ENCODE measurements at places on chromosomes 6 and 20.

DNA sequence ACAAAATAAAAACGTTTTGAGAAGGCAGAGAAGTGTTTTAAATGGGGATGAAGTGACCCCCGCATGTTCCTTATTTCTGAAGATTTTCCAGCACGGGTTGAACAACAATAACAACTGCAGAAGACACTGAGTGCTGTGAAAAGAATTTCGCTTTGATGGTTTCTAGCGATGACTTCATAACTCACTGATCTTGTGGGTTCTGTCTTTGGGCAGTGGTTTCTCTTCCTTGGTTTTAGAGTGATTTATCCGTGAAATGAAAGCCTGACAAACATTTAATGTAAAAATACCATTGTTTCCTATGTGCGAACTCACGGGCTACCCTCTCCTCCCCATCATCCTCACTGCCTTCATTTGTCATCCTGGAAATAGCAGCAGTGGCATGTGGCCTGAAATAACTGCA lies 793.9 kb downstream of the QKI start:
- DNase-seq, result no peak

DNA sequence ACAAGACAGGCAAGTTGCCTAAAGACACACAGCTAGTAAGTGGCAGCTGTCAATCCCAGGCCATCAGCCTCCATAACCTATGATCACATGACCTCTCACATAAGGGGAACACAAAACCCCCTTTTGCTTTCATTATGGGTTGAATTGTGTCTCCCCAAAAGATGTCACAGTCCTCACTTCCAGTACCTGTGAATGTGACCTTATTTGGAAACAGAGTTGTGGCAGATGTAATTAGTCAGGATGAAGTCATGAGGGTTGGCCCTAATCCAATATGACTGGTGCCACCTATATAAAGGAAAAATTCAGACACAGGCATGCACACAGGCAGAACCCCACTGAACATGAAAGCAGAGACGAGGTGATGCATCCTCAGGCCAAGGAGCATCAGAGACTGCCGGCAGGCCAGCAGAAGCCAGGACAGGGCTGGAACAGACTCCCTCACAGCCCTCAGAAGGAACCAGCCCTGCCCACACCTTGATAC lies 33.6 kb downstream of the GFOD1 start:
- no peak for DNase-seq

GRCh38 chr20:61161726-61162390 lies 90.2 kb upstream of the CDH4 start:
- DNase-seq, result no peak

DNA sequence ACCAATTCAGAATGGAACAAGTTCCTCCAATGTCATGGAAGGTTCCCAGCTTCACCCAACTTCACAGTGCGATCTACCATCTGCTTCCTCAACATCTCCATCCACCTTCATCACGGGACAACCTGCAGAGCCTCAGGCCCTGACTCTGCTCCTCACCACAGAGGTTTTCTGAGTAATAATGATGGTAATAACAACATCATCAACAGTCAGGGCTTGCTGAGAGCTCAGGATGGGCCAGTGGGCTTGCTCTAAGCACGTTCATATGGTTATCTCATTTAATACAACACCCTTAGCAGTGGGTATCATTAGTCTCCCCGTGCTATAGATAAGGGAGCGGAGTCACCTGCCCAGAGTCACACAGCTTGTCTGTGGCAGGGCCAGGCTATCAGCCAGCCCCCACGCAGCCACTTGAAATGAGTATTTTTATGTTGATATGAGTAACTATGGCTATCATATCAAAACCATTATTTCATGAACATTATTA lies 38.6 kb downstream of the PREX1 start:
- DNase-seq, result no peak

- no peak for DNase-seq
Measured at GRCh38 chr6:157486572-157486971, 105.6 kb downstream of the ZDHHC14 start.

GRCh38 chr6:24576447-24576846 lies 69.5 kb downstream of the KIAA0319 start:
- no peak for DNase-seq

DNA sequence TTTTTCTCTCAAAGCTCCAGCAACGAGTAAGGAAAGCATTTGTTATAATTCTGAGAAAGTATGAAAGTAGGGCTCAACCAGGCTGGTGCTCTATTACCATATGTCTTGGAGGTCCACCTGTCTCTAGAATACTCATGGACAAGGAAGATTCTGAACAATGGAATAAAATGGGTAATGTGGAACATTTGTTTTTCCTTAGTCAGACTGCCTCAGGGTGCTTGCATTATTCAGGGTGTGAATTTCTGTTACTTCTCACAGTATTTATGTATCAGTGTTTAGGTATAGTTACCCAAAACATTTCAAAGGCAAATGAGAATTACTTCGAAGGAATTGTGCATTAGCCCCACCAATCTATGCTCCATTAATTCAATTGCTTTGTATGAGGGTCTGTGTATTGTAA lies 586.2 kb upstream of the CITED2 start:
- DNase-seq, result no peak

DNA sequence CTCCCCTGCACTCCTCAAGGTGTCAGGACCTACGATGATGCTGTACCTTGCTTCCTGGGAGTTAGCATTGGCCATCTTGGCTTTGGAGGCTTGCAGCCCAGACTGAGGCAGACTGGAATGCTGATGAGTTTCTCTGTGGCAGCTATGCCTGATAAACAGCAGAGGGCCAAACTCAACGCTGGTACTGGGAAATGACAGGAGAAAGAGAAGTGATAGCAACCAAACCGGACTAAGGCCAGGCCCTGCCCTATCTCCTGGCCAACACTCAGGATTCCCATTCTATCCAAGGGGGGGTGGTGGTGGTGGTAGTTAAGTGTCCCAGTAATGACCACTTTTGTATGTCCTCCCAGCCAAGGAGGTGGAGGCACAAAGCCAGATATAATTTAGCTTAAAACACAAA lies 90.0 kb upstream of the DTNBP1 start:
- no peak for DNase-seq

GRCh38 chr6:4773181-4773580 lies 3.0 kb upstream of the CDYL start:
- DNase-seq, result no peak

- no peak for DNase-seq
Measured at GRCh38 chr6:21506126-21506525, 87.4 kb upstream of the SOX4 start.

DNA sequence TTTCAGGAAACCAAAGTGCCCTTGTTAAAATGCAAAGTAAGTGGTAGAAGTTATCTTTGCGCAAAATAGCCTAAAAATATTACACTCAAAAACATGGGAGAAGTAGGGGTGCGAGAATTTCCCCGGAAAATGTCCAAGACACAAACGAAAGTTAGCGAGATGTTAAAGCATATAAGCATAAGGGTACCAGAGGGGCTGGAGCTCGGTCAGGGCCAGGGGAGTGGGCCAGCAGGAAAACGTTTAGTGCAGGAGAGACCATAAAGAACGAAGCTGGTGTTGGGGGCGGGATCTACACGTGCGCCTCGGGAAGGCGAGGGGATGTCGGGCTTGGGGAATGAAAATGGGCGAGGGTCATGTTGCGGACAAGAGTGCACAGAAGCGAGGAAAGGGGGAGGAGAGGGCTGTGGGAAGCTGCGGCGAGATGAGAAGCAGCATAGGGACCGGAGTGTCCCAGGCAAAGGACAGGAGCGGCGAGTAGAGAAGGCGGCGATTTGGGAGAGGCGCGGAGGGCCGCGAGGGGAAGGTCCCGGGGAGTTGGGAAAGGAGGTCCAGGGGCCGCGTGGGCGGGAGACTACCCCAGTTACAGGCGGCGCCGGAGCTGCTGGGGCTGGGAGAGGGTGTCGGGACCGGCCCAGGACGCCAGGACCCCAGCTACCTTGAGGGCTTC lies 600 bp downstream of the XPO5 start:
- peak; percentile 69 for DNase-seq

DNA sequence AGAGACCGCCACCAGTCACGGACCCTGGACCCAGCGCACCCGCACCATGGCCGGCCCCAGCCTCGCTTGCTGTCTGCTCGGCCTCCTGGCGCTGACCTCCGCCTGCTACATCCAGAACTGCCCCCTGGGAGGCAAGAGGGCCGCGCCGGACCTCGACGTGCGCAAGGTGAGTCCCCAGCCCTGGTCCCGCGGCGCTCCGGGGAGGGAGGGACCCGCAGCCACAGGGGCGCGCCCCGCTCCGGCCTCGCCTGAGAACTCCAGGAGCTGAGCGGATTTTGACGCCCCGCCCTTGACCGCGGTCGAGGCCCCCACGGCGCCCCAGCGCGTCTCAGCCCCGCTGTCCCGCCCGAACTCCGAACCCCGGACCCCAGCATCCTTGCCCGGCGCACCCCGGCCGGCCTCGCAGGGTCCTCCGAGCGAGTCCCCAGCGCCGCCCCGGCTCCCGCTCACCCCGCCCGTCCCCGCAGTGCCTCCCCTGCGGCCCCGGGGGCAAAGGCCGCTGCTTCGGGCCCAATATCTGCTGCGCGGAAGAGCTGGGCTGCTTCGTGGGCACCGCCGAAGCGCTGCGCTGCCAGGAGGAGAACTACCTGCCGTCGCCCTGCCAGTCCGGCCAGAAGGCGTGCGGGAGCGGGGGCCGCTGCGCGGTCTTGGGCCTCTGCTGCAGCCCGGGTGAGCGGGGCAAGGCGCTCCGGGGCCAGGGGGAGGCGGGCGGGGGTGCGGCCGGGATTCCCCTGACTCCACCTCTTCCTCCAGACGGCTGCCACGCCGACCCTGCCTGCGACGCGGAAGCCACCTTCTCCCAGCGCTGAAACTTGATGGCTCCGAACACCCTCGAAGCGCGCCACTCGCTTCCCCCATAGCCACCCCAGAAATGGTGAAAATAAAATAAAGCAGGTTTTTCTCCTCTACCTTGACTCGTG lies at the start of gene OXT:
Gene OXT, plus strand, starts transcription at position 11 of the 920 bp plus-strand sequence. Its CDS starts 36 bp downstream, at position 47.
- no peak for DNase-seq

DNA sequence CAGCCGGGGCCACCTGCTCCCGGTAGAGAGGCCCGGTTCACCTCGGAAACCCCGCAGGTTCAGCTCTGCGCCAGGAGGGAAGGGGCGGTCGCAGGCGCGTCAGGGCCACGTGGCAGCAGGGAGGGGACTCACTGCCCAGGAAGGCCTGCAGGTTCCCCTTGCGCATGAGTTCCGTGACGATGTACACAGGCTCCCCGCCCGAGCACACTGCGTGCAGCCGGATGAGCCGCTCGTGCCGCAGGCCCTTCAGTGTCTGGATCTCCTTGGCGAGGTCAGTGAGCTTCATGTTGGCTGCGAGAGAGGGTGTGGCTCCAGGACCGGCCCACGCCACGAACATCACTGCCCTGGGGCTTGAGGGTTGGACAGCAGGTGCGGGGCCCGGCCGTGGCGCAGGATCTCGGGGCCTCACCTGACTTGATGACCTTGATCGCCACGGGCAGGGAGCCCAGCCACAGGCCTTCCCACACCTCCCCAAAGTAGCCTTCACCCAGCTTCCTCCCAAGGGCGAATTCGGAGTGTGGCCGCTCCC lies 4.9 kb upstream of the PTK6 start:
- DNase-seq, result no peak

- no peak for DNase-seq
Measured at GRCh38 chr6:155382338-155382685, 68.0 kb upstream of the TFB1M start.

GRCh38 chr20:25209400-25209799 lies 13.9 kb downstream of the ENTPD6 start:
- DNase-seq, result no peak

- DNase-seq, result no peak
Measured at GRCh38 chr6:7993399-7993798, 70.8 kb downstream of the BLOC1S5 start.

DNA sequence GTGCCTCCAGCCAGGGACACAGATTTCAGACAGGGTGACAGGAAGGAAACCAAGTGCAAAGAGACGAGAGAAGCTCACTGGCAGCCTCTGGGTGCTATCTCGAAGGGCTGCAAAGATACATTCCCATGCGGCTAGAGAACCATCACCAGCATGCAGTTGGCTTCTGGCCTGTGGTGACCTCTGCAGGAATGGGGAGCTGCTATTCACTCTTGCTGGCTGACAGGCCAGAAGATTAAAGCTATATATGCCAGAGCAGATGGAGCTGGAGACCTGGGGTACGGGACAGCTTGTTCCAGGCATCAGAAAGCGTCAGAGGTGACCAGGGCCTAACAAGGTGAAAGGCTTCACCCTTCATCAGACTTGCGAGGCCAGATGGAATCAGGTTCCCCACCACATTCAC lies 20.0 kb downstream of the MAP1LC3A start:
- no peak for DNase-seq

DNA sequence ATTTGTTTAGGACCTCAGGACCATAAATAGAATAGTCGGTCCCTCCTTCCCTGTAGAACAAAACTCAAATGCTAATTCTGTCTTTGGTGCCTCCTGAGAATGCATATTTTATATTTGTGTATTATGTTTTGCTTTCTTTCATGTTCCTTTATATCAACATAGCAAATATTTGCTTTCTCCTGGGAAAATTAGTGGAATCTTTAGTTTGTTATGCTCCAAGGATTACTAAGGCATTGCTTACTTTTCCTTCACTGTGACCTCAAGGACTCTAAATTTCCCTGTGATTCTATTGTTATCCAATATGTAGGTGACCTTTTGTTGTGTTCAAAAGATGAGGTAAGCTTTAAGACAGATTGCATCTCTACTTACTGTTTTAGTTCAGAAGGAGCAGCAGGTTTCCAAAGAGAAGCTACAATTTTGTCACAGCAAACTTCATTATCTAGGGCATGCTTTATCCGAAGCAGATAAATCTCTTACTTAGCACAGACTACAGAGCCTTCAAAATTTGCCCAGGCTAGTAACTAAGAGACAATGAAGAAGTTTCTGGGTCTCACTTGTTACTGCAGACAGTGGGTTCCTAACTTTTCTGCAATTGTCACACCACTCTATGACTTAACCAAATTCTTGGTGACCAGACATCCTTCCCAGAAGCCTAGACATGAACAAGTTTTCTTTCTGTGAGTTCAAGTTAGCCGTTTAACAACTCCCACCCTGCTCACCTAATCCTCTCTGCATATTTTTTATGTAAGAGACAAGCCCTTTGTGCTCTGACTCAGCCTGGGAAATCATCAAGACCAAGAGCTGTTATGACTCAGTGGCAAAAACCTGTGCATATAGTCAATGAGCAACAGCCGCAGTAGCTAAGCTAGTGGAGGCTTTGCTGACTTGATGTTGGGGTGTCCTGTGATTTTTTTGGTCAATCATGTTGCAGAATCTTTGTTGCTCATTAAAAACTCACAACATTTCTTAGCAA lies 378.8 kb downstream of the QKI start:
- no peak for DNase-seq

GRCh38 chr20:35226126-35226883 lies at the start of gene MMP24:
TSS of gene MMP24 (plus strand) at chr20:35226690. CDS start at chr20:35226739, 49 bp downstream.
- DNase-seq, result no peak

DNA sequence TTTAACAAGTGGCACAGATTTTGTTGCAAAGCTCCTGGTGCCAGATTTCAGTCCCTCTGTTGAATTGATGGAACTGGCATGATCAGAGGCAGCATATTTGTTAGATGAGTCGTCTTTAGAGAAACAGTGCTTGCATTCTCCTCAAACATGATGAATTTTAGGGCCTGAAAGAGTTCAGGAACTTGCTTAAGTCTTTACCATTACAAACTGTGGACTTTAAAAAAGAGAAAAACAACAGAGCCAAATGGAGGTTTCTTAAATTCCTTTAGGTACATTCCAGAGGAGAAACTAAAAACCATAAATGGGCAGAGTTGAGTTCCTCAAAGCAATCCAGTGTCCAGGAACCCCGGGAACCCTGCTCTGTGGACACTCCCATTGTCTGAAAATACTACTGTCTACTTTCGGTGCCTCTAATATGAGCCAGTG lies 2.5 kb downstream of the GTF2H5 start:
- no peak for DNase-seq

GRCh38 chr6:160005861-160006540 lies 37.1 kb downstream of the IGF2R start:
- no peak for DNase-seq

GRCh38 chr6:31791324-31792089 lies 4.0 kb downstream of the VARS1 start:
- no peak for DNase-seq

Data from mesothelial cell of epicardium (in vitro differentiated cells).